T-helper 17 cell (primary cell): ENCODE measurements at places on chromosomes 12 and 14. TPM values are rescaled to one million over a fixed set of nuclear protein-coding genes. Genes with fewer than 3 reads are reported as not detected.

DNA sequence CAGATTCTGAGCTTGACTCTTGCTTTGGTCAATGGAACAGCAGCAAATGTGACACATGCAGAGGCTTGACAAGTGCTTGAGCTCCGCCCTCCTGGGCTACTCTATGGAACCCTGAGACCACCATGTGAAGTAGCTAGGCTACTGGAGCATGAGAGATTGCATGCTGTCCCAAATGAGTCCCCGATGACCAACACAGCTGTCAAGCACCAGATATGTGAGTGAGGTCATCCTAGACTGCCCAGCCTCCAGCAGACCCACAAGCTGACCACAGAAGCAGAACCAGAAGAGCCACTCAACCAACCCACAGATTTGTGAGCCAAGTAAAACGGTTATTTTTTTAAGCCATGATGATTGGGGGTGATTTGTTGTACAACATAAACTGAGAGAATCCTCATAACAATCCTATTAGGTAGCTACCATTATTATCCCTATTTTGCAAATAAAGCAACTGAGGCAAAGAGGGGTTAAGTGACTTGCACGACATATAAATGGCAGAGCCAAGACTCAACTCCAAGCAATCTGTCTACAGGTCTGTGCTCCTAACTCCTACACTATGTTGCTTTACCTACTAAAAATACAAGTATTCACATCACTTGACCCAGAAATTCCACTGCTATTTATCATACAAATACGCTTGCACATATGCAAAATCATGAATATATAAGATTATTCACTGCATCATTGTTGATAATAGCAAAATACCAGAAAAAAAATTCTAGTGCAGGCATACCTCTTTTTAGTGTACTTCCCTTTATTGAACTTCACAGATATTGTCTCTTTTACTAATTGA lies 136.2 kb downstream of the NDUFA12 start:
- no peak overlapping the region for H3K4me3 ChIP-seq
- DNase-seq, result no peak
- H3K4me1 ChIP-seq, result peaks cover 4% of the 10 kb centered on the region
- peaks cover 37% of the 10 kb centered on the region for H3K27me3 ChIP-seq
- no peaks in the 10 kb centered on the region for H3K36me3 ChIP-seq
- no peak overlapping the region for H3K27ac ChIP-seq

- DNase-seq, result no peak
- peak overlapping the region; percentile 95 for H3K27ac ChIP-seq
- H3K27me3 ChIP-seq, result no peaks in the 10 kb centered on the region
- peaks cover 8% of the 10 kb centered on the region for H3K36me3 ChIP-seq
- peak overlapping the region; percentile 45 for H3K4me3 ChIP-seq
Measured at GRCh38 chr14:61475316-61475715, 153.9 kb downstream of the PRKCH start.

GALNT16 gene
- 0.05 TPM for total RNA-seq

NPFF gene
- total RNA-seq, result not detected
